Activated CD8-positive, alpha-beta memory T cell treated with anti-CD3 and anti-CD28 coated beads for 1 hour (primary cell): ENCODE measurements at places on chromosomes 11 and 22.

DNA sequence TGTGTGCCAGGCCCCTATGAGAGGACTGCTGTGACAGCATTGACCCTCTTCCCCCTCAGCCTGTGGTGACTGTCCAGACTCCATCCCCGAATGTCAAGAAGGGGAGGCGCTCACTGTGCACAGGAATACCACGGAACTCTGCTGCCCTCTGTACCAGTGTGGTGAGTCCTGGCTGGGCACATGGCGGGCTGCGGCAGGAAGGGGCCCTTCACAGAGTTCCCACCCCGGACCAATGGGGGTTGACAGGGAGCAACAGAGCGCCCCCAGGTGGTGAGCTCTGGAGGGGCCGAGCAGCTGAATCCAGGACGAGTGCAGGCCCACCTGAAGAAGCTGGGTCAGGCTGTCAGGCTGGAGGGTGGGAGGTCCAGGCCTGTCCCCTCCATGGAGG, 83.8 kb upstream of the MYOD1 start:
- no peak for DNase-seq

GRCh38 chr11:58963551-58964104, 24.3 kb downstream of the GLYATL1 start:
- no peak for DNase-seq

- DNase-seq: no peak
These were observed 278.9 kb upstream of the NARS2 start for GRCh38 chr11:78853521-78853920.

GRCh38 chr11:126646701-126647557, 291.4 kb downstream of the ST3GAL4 start:
- no peak for DNase-seq

GRCh38 chr11:44524751-44525201, 40.7 kb upstream of the CD82 start:
- DNase-seq: no peak

DNA sequence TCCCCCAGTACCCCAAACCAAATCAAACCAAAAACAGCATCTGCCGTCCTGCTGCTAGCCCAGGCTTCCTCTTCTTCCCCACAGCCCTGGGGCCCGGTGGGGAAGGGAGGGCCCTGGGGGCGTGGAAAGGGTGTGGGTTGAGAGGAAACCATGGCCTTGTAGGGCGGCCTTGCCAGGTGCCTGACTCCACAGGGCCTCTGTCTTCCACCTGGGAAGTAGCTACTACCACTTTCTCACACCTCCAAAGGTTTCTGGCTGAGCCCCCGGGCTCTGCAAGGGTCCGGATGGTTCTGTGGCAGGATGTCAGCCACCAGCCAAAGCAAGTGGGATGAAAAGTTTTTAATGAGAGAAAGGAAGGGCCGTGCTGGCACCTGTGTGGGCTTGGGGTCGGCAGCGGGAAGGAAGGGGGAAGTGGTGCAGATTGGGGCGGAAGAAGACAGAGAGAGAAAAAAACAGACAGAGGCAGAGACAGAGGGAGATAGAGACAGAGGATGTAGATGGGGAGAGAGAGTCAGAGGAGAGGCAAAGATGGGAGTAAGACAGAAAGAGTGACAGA, 10.5 kb downstream of the TPST2 start:
- no peak for DNase-seq

DNA sequence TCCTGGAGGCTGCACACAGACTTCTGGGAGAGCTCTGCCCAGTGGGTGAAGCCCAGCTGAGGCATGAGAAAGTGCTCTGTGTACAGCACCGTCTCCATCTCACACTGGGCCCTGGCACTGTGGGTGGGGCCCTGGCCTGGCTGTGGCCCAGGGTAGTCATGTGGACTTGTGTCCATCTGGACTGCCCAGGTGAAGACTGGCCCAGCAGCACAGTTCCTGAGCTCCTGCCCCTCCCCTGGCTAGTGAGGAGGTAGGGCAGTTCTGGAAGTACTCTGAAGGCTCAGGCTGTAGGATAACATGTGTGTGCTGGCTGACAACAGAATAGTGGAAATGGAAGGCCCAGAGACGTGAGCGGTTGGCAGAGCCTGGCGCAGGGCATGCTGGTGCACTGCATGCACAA, 35.4 kb downstream of the RSPH14 start:
- DNase-seq: no peak

- no peak for DNase-seq
These were observed 22.6 kb downstream of the C11orf71 start for GRCh38 chr11:114377612-114378267.

DNA sequence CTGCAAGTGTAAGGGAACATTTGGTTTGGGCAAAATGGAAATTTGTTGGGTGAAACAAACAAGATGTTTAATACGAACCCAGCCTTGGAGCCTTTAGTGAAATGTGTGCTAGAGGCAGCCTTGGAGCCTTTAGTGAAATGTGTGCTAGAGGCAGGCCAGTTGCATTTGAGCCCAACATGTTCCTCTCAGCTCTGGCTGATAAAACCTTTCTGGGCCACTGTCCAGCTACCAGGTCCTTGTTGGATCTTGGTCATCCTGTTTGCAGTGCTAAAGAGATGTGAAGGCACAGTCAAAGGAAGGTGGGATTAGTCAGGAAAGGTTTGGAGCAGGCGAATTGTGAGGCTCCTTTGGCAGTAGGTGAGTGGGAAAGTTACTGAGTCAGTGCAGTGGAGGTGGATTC, 48.9 kb downstream of the CEP164 start:
- no peak for DNase-seq

GRCh38 chr11:81987829-81988472, 745.7 kb downstream of the FAM181B start:
- DNase-seq: no peak

DNA sequence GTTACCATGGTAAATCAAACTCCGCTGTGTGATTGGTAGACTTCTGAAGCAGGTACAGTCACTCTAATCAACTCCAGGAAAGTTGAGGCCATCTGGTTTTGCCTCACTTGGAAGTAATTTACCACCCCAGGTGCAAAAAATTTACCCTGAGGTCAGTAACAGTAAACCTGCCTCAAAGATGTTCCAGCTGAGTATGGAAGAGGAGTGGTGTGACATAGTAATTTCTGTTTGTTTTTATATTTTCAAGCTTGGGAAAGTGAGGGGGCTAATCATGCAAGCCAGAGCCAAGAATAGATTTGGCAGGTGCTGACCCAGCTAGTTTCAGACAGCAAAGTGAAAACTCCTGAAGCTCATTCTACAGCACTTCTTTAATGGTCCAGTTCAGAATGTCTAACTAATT, 691.6 kb downstream of the NTM start:
- DNase-seq: no peak

- DNase-seq: no peak
These were observed 55.3 kb upstream of the GCAT start for GRCh38 chr22:37752189-37753087.

- DNase-seq: no peak
These were observed 65.2 kb upstream of the CDON start for GRCh38 chr11:126127898-126128297.

DNA sequence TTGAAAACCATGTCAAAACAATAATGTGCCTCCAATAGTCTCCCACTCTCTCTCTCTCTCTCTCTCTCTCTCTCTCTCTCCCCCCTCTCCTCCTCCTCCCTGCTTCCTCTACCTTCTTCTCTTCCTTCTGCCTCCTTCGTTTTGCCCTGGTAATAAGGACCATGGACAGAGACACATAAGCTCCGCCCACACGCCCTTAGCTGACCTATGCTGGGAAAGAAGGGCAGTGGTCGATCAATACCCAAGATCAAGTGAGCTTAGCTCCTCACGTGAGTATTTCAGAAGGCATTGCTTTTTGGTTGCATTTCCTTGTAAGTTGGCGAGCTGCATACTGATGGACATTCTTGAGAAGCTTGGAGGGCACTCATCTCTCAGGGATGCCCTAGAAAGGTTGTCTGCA, 194.8 kb downstream of the MIAT start:
- DNase-seq: no peak

DNA sequence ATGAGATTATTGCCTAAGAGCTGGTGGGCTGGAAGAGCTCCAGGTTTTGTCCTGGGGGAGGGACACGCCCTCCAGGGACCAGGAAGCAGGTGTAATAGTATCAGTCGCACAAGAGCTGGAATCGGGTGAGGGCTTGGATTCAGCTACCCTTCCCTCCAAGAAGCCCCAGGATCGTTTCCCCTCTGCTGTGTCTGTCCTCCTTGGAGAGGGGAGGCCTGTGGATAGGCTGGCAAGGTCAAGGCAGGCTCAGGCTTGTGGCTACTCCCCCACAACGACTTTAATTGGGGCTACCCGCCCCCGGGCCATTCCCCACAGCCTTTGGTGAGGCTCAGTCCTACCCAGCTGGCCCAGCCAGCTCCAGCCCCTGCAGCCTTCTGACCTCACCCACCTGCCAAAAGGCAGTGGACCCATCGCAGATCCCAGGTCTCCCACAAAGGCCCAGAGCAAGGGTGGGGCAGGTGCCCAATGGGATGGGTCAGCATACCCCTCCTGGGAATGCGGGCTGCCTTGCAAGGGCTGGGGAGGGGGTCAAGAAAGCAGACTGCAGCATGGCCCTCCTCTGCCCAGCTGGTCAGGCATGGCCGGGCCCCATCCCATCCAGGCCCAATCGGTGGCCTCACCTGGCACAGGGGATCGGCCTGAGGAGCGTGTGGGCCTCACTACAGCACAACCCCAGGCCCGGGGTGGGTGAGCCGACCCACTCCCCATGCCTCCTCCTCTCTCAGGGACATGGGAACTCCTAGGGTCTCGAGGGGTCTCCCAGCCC, 1.0 kb downstream of the CTSD start:
- DNase-seq: no peak

DNA sequence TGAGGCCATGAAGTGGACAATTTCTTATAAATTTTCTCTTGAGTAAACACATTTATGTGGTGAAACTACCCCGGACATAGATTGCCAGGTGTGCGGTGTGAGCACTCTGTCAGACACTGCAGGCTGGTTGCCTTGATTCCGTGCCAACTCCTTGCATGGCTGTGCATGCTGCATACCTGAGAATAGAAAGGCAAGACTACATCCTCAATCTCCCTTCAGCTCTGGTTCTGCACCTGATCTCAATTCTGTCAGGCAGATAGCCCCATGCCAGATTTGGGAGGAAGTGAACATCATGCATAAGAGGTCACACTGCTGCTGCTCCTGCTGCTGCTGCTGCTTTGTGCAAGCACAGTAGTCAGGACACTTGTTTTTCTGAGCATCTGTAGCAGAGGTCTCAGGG, 42.5 kb upstream of the DEUP1 start:
- no peak for DNase-seq

DNA sequence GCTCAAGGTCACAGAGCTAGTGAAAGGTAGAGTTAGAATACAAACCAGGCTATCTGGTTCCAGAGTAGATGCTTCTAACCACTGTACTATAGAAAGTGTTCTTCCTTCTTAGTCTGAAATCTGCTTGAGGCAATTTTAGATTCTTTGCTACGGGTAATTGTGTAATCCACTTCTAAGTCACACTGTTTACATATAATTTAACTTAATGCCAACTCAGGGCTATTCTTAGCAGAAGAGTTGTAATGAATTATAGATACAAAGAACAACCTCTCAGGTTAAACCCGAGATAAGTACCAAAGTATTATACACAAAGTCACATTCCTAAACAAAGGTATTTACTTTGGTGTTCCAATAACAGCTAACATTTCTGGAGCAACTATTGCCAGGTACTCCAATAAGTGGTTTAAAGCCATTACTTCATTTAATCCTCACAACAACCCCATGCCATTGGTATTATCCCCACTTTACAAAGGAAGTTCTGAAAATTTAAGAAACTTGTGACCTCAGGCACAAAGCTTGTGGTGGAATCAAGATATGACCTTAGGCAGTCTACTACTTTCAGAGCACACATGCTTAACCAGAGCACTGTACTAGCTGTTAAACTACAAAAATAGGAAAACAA, 31.1 kb upstream of the DDI1 start:
- no peak for DNase-seq

- no peak for DNase-seq
These were observed 49.7 kb upstream of the ARFGAP3 start for GRCh38 chr22:42906605-42907348.

GRCh38 chr11:88434333-88434976, 96.9 kb upstream of the CTSC start:
- no peak for DNase-seq

GRCh38 chr11:45412051-45412471, 125.9 kb upstream of the SYT13 start:
- DNase-seq: no peak

GRCh38 chr11:31118566-31118965, 251.0 kb downstream of the DCDC1 start:
- no peak for DNase-seq

- DNase-seq: no peak
These were observed 35.8 kb downstream of the ARHGAP1 start for GRCh38 chr11:46664612-46665011.

DNA sequence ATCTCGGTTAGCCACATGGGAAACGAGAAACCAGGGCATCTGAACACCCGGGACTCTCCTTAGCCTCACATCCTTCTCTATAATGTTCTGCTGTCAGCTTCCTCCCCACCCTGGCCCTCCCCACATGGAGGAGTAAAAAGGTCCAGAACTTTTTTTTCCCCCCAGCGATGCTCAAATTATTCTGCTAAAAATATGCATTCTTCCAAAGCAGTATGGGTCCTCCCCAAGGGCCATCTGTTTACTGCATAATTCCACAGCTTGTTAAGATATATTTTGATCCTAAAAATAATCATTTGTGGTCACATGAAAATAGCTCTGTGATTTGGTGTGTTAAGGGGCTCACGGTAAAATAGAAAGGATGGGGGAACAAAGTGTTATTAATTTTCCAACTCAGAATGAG, 281.5 kb upstream of the NARS2 start:
- DNase-seq: no peak

GRCh38 chr11:34605481-34606325, 15.2 kb upstream of the EHF start:
- DNase-seq: no peak
